ENCODE measurements at places on chromosomes 5 and 9.

DNA sequence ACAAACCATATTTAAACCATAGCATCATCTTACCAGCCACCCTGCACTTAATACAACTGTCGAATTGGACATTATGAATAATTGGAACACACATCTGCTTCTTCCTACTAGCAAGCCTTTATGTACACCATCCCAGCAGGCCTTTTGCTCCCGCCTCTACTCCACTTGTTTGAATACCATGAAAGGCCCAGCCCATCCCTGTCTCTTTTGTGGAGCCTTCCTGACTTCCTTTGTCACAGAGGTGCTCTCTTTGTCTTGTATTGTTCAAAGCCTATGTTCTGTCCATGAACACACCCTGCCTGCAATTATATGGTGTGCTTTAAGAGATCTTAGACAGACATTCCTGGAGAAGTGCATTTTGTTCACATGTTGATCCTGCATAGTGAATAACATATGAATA is 465.7 kb downstream of the DIRAS2 start:
- no peak for DNase-seq

DNA sequence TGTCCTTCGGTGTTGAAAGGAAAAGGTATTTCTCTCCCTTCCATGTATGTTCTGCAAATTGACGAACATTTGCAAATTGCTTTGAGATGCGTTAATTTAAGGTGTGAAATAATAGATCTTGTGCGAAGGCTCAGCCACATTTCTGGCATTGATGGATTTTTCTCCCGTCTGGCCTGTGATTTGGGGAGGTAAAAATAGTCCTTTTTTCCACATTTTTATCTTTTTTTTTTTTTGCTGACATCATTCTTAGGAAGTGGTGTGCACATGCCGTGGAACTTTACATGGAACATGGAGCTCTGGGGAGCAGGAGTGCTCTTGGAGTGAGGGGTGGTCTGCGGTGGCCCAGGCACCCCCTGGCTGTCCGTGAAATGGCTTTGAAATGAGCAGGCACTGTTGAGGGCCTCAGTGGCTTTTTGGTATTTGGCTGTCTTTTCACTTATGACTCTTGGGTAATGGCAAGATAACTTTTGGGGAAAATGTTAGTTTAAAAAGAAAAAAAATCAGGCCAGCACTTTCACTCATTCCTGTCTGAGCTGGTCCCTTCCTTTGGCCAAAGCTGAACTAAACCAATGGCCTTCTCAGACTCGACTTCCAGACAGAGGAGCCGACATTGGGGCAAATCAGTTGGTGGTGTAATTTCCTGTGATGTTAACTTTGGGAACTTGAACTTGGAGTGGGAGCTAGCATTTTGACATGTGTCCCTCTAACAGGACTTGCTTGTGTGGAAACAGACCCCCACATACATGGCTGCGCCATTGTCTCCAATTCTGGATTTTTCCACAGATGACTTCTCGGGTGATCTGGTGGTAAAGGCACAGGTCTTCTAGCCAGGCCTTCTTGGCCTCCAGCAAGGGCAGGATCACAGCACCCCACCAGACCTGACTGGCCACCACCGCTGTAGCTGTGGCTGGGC is 4.2 kb downstream of the NEK6 start:
- no peak for DNase-seq

DNA sequence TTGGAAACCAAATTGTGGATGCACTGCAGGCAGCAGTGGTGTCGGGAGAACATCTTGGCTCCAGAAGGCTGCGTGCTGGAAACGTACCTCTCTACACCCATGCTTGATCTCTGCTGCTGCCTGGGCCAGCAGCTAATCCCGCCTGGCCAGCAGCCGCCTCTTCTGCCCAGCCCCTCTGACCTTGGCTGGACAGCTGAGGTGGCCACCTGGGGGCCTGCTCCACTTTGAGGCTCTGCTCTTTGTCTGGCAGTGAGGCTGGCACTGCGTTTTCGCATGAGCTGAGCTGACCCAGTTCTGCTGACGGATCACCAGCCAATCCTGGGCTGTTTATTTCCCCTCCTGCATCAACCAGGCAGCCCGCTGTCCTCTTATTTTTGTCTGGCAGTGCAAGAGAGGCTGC is 154.9 kb downstream of the TENT4A start:
- no peak for DNase-seq

DNA sequence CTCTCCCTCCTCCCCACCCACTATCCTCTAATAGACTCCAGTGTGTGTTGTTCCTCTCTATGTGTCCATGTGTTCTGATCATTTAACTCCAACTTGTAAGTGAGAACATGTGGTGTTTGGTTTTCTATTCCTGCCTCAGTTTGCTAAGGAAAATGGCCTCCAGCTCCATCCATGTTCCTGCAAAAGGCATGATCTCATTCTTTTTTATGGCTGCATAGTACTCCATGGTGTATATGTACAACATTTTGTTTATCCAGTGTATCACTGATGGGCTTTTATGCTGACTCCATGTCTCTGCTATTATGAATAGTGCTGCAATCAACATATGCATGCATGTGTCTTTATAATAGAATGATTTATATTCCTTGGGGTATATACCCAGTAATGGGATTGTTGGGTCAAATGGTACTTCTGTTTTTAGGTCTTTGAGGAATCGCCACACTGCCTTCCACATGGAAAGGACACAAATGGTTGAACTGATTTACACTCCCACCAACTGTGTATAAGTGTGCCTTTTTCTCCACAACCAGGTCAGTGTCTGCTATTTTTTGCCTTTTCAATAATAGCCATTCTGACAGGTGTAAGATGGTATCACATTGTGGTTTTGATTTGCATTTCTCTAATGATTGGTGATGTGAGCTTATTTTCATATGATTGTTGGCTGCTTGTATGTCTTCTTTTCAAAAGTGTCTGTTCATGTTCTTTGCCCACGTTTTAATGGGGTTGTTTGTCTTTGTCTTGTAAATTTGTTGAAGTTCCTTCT is 96.5 kb upstream of the DAB2 start:
- DNase-seq, result no peak

DNA sequence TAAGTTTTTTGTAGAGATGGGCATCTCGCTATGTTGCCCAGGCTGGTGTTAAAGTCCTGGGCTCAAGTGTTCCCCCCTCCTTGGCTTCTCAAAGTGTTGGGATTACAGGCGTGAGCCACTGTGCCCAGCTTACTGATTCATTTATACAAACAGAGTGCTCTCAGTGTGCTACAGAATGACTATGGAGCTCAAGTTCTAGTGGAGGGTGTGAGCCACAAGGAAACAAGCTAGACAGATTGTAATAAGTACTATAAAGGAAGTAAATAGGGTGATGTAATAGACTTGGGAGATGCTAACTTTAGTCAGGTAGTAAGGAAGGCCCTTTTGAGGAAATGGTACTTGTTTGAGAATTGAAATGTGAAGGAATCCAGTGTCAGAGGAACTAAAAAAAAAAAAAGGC is 1.7 kb upstream of the TMEM267 start:
- no peak for DNase-seq

DNA sequence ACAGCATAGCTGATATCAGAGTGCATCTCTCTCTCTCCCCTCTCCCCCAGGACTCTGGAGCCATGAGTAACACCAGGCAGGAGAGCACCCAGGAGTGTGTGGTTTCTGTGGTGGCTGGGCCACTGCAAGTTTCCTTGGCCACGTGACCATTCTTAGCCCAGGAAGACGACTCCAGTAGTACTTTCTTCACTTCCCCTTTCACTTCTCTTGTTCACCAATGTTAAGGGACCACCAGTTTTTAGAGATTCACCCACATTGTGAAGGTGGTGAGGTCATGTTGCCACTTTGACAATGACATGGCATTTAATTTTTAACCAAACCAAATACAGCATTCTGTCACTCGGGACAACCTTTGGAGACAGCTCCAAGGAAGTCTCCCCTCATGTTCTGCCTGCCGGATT is 17.9 kb upstream of the DAPK1 start:
- DNase-seq, result no peak
